ENCODE measurements at places on chromosomes 1 and 21. TPM values are rescaled to one million over a fixed set of nuclear protein-coding genes. Genes with fewer than 3 reads are reported as not detected.
A peak's percentile ranks its signal among the peaks of the same experiment; 100 is the strongest.

DNA sequence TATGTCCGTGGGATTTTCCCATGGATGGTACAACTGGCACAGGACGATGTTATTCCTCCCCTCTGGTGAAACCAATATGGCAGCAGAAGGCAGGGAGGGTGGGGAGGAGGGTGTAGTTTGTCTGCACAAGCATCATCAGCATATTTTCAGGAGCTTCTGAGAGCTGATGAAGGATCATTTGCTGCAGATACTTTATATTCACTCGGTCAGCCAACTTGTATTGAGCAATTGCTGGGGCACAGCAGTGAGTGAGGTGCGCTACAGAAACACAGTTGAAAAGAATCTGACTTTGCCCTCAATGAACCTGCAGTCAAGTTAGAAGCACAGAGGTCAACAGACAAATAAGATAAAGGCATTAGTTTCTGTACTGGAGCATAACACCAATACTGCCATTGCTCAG is 13.0 kb downstream of the PKP1 start:
- no peak overlapping the region for H3K27ac ChIP-seq
- H3K36me3 ChIP-seq = no peaks in the 10 kb centered on the region
- no peaks in the 10 kb centered on the region for H3K4me1 ChIP-seq
- no peak overlapping the region for H3K4me3 ChIP-seq

DNA sequence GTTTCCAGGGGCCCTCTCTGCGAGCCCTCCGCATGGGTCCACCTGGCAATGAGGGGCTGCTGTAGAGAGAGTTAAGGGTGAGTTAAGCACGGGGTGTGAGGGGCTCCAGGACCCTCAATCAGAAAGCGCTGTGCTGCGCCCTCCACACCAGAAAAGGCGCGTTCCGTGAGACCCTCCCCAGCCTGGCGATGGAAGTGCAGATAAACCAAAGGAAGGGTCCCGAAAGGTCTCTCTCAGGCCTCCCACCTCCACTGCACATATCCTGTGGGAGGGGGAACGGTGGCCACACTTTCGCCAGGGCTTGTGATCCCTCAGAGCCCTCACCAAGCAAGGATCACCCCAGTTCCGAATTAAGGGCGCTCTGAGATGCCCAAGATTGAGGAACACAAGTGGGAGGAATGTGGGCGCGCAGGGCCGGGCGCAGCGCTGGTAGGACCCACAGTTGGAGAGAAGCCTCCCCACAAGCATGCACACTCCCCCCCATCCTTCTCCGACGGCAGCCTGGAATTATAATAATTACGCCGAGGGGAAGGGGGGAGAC is 1.1 kb downstream of the WNT3A start:
- H3K27ac ChIP-seq = no peak overlapping the region
- peaks cover 17% of the 10 kb centered on the region for H3K4me1 ChIP-seq
- no peaks in the 10 kb centered on the region for H3K36me3 ChIP-seq

- no peaks in the 10 kb centered on the region for H3K27me3 ChIP-seq
- DNase-seq = no peak
- H3K27ac ChIP-seq = no peak overlapping the region
- H3K36me3 ChIP-seq = peaks cover 90% of the 10 kb centered on the region
- H3K4me3 ChIP-seq = no peak overlapping the region
Observed at GRCh38 chr1:230679192-230679591, 34.7 kb downstream of the AGT start.

DNA sequence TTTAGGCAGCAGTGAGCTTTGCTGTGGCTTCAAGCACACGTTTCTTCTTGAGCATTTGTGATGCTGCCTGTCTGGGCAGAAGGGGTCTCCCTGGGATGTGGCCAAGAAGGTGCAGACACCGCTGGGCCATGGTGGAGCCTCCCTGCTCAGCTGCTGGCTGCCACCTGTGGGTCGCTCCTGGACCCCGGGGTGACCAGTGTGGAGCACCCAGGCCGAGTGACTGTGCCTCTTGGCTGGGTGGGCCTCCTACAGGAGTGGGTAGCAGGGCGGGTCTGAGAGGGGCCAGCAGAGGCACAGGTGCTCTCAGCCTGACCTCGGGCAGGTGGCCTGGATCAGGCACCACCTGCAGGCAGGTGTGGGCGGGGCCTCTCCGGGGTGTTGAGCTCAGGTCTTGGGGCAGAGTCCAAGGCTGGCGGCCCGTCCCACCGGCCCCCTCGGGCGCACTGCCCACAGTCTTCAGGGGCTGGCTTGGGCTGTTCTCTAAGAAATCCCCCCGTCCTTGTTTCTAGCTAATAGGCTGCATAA is 42.0 kb upstream of the COL6A1 start:
- no peaks in the 10 kb centered on the region for H3K4me1 ChIP-seq
- no peak overlapping the region for H3K4me3 ChIP-seq
- no peak for DNase-seq
- H3K27ac ChIP-seq = no peak overlapping the region
- H3K27me3 ChIP-seq = no peaks in the 10 kb centered on the region
- no peaks in the 10 kb centered on the region for H3K36me3 ChIP-seq

GRCh38 chr1:186736971-186737685 is 56.9 kb upstream of the PTGS2 start:
- no peak overlapping the region for H3K4me3 ChIP-seq
- no peaks in the 10 kb centered on the region for H3K4me1 ChIP-seq
- no peak for DNase-seq
- no peaks in the 10 kb centered on the region for H3K36me3 ChIP-seq

DNA sequence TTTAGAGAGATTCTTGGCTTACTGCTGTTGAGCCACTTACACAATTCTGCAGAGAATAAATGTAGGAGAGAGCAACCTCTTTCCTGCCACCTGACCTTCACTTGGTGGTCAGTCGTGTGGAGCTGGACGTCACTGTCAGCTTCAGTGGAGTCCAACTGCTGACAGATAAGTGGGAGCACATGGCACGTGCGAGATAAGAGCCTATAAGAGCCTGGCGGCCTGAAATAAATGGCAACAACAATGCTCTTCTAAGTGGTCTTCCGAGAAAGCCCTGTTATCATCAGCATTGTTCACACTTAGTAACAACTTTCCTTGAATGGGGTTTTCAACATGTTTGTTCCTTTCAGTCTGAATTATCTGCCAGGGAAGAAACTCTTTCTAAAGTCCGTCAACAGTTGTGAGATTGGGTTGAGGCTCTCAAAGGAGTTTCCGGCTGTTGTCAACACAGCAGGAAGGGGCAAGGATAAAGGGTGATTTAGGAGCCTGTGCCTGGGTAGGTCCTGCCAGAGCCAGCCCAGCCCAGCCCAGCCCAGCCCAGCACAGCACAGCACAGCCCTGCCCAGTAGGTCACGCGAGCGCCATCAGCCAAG is 57.2 kb upstream of the RUNX1 start:
- H3K36me3 ChIP-seq = no peaks in the 10 kb centered on the region
- H3K4me1 ChIP-seq = no peaks in the 10 kb centered on the region
- H3K4me3 ChIP-seq = no peak overlapping the region
- H3K27me3 ChIP-seq = no peaks in the 10 kb centered on the region

DNA sequence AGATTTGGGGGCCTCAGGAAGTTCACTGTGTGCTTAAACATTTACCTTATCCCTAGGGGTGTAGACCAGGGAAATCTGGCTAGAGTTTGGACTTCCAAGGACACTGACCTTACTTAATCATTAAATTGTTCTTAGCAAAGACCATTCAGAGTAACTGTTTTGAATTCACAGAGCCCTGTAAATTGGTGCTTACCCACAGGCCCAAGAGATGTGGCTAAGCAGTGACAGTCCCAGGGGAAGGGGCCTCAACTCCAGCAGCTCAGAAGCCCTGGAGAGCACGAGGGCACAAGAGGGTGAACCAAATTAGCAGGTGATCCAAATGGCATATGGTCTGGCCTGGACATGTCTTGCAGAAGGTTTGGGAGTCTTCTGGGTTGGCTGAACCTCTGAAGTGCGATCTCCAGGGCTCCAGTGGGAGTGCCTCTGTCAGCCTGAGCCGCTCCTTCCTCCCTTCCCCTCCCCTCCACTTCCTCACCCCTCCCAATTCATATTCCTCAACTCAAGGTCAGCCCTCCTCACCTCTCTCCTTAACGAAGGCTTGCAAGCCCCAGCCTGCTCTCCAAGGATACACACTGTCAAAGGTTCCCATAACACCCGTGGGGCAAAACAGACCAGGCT is 4.3 kb downstream of the PAQR7 start:
- H3K4me1 ChIP-seq = peaks cover 27% of the 10 kb centered on the region
- DNase-seq = no peak
- H3K27ac ChIP-seq = no peak overlapping the region
- no peaks in the 10 kb centered on the region for H3K36me3 ChIP-seq
- no peak overlapping the region for H3K4me3 ChIP-seq

DNA sequence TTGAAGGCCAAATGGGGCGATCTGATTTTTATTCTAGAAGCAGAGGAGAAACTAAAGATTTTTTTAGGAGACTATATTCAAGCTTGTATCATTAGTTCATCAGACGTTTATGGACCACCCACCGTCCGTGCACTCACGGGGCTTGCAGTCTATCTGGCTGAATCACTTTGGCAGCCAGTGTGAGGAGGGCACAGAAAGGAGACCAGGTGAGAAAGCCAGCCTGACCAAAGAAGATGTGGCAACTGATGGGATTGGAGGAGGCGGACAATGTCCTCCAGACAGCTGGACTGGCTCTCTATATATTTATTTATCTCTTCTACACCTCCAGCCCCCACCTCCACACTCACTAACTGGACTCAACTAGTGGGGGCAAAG is 822 bp upstream of the ELOVL1 start:
- H3K27ac ChIP-seq = peak overlapping the region; percentile 98
- no peaks in the 10 kb centered on the region for H3K27me3 ChIP-seq
- H3K4me1 ChIP-seq = peaks cover 47% of the 10 kb centered on the region
- peaks cover 23% of the 10 kb centered on the region for H3K36me3 ChIP-seq

The GREM2 gene
- polyA plus RNA-seq = 0.06 TPM
